Neural cell (in vitro differentiated cells): ENCODE measurements at places on chromosomes 2 and 18. TPM values are rescaled to one million over a fixed set of nuclear protein-coding genes. Genes with fewer than 3 reads are reported as not detected.

PAIP2B gene
- 13.3 and 14.4 TPM in 2 replicates for polyA plus RNA-seq

CXCR1 gene
- polyA plus RNA-seq, result not detected in 2 replicates

MATN3 gene
- polyA plus RNA-seq, result 0.60 and 0.90 TPM in 2 replicates

TMEFF2 gene
- 24.6 and 29.1 TPM in 2 replicates for polyA plus RNA-seq

REEP1 gene
- 111 and 121 TPM in 2 replicates for polyA plus RNA-seq

STAT4 gene
- 3.7 and 5.1 TPM in 2 replicates for polyA plus RNA-seq

SIX2 gene
- 0.16 TPM in 1 of 2 replicates, not detected in the other for polyA plus RNA-seq

MALL gene
- not detected in 2 replicates for polyA plus RNA-seq

CFC1 gene
- polyA plus RNA-seq, result 22.4 and 29.9 TPM in 2 replicates

LYPD6 gene
- polyA plus RNA-seq, result 1.2 and 2.3 TPM in 2 replicates

BMP10 gene
- polyA plus RNA-seq, result not detected in 2 replicates

APCDD1 gene
- polyA plus RNA-seq, result 0.58 and 1.1 TPM in 2 replicates

KIF5C gene
- polyA plus RNA-seq, result 515 and 527 TPM in 2 replicates

TMEM163 gene
- polyA plus RNA-seq, result 3.1 and 3.5 TPM in 2 replicates

COL4A3 gene
- 0.08 and 0.10 TPM in 2 replicates for polyA plus RNA-seq

LAMA3 gene
- polyA plus RNA-seq, result 2.2 and 3.4 TPM in 2 replicates

NEURL3 gene
- 0.20 TPM in 1 of 2 replicates, not detected in the other for polyA plus RNA-seq

HSPD1 gene
- polyA plus RNA-seq, result 226 and 229 TPM in 2 replicates

CAVIN2 gene
- not detected in 2 replicates for polyA plus RNA-seq

ASB18 gene
- polyA plus RNA-seq, result not detected in 2 replicates

ITGAV gene
- polyA plus RNA-seq, result 5.6 and 6.6 TPM in 2 replicates

FBXO36 gene
- polyA plus RNA-seq, result 5.4 and 6.3 TPM in 2 replicates

CDH7 gene
- 6.3 and 7.4 TPM in 2 replicates for polyA plus RNA-seq

CD28 gene
- not detected in 2 replicates for polyA plus RNA-seq

GTF2A1L gene
- 0.51 TPM in 1 of 2 replicates, not detected in the other for polyA plus RNA-seq

MTX2 gene
- 99.0 and 128 TPM in 2 replicates for polyA plus RNA-seq

IL36RN gene
- not detected in 2 replicates for polyA plus RNA-seq

PSMA8 gene
- polyA plus RNA-seq, result not detected in 2 replicates

ADCYAP1 gene
- polyA plus RNA-seq, result 0.98 and 1.2 TPM in 2 replicates

LCT gene
- polyA plus RNA-seq, result not detected in 2 replicates

KLHL30 gene
- polyA plus RNA-seq, result not detected in 2 replicates

C2orf66 gene
- 1.4 and 2.4 TPM in 2 replicates for polyA plus RNA-seq

FBXO15 gene
- polyA plus RNA-seq, result 6.1 and 9.2 TPM in 2 replicates

SERPINB11 gene
- polyA plus RNA-seq, result not detected in 2 replicates

ABCG8 gene
- 0.05 TPM in 1 of 2 replicates, not detected in the other for polyA plus RNA-seq

IL1RL1 gene
- not detected in 2 replicates for polyA plus RNA-seq

SP110 gene
- not detected in 2 replicates for polyA plus RNA-seq

FOXI3 gene
- not detected in 2 replicates for polyA plus RNA-seq

ZNF532 gene
- polyA plus RNA-seq, result 119 and 132 TPM in 2 replicates

DSG4 gene
- polyA plus RNA-seq, result not detected in 2 replicates

TMBIM1 gene
- polyA plus RNA-seq, result not detected in 2 replicates

ITPRIPL1 gene
- polyA plus RNA-seq, result not detected in 2 replicates

SLC39A10 gene
- 62.1 and 71.7 TPM in 2 replicates for polyA plus RNA-seq

SLC14A1 gene
- not detected in 2 replicates for polyA plus RNA-seq

DOK6 gene
- 7.4 and 9.7 TPM in 2 replicates for polyA plus RNA-seq

LRP1B gene
- polyA plus RNA-seq, result 11.7 and 12.7 TPM in 2 replicates

CAPN14 gene
- polyA plus RNA-seq, result 2.1 and 3.0 TPM in 2 replicates

SMYD1 gene
- not detected in 2 replicates for polyA plus RNA-seq

IGFBP2 gene
- 150 and 174 TPM in 2 replicates for polyA plus RNA-seq

GLI2 gene
- 0.14 and 0.48 TPM in 2 replicates for polyA plus RNA-seq

EMILIN1 gene
- polyA plus RNA-seq, result 1.3 and 2.2 TPM in 2 replicates

PNO1 gene
- polyA plus RNA-seq, result 10.9 and 12.1 TPM in 2 replicates

CTLA4 gene
- polyA plus RNA-seq, result not detected in 2 replicates

APOB gene
- not detected in 2 replicates for polyA plus RNA-seq
